ENCODE measurements at places on chromosomes 3 and 15.

GRCh38 chr15:62254137-62254934, 89.3 kb upstream of the C2CD4B start:
- DNase-seq, result peak; percentile 61

GRCh38 chr3:194983121-194983520, 287.8 kb downstream of the XXYLT1 start:
- DNase-seq, result no peak

GRCh38 chr15:99438224-99438585, 127.6 kb upstream of the MEF2A start:
- DNase-seq, result no peak

DNA sequence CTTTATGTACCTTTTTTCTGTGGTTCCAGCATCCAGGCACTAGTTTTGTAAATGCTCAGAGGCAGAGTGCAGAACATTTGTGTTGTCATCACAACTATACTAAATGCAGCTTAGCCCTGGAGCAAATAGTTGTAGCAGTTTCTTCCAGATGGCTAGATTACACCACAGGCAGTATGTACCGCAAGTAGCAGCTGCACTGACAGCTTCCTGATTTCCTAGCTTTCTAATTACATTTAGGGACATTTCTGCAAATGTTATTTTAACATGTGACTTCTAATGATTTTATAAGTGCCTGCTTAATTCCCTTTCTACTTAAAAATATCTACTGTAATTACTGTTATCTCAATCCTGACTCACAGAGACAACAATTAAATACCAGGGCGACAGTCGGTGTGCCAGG, 106.5 kb downstream of the NR2E3 start:
- DNase-seq, result no peak
